ENCODE measurements at places on chromosomes 5 and 9.

DNA sequence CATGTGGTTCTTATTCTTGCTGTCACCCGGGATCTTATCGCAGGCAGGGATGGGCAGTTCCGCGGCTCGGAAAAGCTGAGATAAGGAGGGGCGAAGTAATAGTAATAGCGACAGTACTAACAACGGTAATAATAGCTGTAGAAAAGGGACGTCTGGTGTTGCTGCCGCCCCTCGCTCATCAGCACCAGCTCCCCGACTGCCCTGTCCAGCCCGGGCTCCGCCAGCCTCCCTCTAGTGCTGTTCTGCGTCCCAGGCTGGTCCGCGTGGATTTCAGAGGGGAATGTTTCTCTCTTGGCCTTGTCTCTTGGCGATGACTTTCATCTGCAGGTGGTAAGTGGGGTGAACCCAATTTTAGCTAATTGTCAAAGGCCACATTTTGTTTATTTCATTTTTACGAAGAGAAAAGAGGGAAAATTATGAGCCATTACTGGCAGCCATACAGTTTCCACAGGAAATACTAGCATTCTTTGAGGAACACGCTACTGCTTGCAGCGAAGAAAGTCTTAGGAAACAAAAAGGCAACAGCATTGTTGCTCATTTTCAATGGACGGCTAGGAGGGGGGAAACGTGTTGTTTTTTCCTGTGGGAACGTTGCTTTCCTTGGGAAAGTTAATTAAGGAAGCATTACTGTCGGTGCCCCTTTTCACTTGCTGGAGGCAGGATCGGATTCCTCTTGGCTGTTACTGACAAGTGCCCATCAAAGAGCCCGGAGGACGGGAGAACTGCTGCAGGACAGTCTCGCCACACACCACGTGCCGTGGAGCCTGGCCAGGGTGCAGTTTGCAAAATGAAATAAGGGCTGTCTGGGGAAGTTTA lies 762 bp downstream of the SNCAIP start:
- DNase-seq, result no peak

DNA sequence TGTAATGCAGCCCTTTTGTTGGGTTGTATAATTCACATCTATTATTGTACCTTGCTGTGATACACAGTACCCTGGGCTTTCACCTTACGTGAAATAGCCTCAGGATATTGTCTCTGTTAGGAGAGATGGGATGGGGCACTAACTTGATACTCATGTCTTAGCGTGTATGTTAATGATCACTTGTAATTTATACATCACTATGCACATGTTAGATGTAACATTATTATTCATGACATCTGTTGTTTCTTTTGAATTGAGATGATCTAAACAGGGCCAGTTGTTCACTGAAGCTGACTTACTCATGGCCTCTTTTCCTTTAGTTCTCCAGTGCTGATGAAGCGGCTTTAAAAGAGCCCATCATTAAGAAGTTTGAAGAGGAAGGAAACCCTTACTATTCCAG lies 65.2 kb downstream of the MCCC2 start:
- DNase-seq, result no peak

DNA sequence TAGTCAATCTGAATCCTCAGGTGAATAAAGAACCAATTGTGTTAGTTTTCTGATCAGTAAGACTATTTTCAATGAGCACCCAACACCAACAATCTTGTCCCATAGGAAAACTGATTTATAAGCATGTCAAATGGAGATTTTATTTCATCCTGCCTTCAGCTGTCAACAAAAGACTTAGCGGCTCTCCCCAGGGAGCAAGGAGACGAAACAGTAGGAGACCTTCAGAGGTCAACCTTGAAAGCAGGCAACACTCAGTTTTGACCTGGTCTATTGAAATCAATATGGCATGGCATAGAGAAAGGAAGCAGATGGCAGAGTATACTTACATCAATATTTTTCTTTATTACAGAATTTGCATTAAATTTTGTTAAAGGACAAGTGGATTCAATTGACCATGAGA lies 34.1 kb downstream of the ZNF622 start:
- DNase-seq, result no peak

DNA sequence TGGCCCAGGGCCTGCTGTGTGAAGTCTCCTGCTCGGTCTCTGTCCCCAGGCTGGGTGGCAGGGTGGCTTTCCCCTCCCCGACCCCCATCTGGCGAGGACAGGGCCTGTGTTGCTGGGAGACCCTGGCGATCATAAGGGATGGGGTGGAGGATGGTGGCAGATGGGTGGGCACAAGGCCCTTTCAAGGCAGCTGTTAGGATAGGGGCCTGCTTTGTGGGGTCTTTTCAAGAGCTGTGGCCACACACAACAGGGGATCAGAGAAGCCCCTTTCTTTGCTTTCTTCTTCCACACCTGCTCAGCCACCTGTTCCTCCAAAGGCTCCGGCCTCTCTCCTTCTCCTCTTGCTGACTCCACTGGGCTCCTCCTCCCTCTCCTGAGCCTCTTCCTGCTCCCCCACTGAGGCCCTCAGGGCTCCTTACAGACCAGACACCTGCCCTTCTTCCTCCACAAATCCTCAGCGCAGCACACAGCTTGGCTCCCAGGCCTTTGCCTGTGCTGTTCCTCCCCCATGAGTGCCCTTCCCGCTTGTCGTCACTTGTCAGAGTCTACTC lies 15.0 kb upstream of the NEURL1B start:
- DNase-seq, result no peak

DNA sequence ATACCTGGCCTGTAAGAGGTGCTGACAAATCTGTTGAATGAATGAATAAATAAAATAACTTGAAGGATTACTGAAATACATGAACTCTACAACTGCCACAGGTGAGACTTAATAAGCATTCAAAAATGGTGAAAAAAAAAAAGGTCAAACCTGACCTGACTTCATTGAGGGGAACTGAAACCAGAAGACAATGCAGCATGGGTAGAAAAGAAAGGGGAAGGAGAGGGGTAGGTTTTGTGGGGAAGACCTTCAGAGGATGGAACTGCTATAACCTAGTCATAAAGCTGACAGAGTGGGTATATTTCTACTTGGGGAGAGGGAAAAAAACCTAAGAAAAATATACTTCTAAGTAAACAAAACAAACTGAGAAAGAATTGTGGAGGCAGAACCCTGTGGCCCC lies 56.6 kb downstream of the RASEF start:
- no peak for DNase-seq

DNA sequence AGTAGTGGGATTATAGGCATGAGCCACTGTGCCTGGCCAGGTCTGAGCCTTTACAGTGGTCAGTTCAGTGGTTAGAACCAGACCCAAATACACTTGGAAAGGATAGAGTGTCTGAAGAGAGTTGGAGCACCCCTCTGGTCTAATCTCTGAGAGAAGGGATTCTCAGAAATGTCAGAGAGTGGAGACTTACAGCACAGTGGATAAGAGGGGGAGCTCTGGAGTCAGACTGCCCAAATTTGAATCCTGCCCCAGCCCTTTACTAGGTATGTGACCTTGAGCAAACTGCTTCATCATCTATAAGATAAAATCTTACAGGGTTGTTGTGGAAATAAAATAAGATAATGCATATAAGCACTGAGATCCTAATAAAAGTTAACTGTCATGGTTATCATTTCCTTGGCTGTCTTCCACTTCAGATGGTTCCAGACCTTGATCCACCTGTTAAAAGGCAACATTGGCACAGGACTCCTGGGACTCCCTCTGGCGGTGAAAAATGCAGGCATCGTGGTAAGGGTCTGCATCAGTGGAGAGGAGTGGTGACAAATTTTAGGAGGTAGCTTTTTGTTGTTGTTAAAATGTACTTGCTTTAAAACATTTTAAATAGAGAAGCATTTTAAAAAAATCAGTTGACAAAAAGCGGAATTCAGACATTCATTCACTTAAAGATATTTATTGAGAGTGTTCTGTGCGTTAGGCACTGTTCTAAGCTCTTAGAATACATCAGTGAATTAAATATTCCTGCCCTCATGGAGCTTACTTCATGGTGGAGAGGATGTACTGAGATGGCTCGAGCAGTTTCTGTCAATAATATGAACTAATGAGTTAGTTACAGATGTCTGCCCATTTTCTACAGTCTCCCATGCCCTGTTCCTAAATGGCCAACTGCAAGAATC lies 16.0 kb downstream of the SLC36A1 start:
- no peak for DNase-seq

- DNase-seq, result no peak
Measured at GRCh38 chr5:156819967-156820581, 30.0 kb upstream of the PPP1R2B start.

- DNase-seq, result no peak
Measured at GRCh38 chr9:98602839-98603500, 105.8 kb downstream of the GABBR2 start.

Measured in smooth muscle cell of the brain vasculature (primary cell).